ENCODE measurements at places on chromosomes 5 and 9.

- DNase-seq = no peak
These were observed 177.9 kb upstream of the FST start for GRCh38 chr5:53302529-53302928.

DNA sequence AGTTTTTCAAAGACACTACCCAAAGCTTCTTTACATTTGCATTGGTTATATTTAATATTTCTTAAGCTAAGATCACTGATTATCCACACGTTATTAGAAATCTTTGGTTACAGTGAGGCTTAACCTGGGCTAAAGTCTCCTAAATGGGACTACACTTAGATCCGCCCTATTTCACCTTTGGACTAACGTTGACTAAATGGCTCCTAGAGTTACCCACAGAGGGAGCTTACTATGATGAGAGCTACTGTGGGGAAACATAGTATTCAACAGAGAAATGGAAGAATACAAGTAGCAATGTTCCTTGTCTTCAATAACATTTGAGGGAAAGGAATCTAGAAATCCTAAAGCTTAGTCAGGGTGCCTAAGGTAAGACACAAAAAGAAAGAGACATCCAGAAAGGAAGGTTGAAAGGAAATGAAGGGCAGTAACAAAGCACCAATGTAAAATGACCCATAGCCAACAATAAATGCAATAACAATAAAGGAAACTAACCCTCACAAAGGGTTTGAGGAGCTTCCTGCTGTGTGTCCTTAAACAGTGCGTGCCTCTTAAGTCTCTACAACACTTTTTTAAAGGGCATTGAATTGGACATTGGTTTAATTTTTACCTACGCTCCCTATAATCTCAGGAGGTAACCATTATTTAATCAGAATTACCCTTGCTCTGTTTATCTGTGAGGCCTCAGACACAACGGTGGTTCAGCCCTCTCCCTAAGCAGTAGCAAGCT lies 217.1 kb downstream of the PJA2 start:
- DNase-seq = no peak

DNA sequence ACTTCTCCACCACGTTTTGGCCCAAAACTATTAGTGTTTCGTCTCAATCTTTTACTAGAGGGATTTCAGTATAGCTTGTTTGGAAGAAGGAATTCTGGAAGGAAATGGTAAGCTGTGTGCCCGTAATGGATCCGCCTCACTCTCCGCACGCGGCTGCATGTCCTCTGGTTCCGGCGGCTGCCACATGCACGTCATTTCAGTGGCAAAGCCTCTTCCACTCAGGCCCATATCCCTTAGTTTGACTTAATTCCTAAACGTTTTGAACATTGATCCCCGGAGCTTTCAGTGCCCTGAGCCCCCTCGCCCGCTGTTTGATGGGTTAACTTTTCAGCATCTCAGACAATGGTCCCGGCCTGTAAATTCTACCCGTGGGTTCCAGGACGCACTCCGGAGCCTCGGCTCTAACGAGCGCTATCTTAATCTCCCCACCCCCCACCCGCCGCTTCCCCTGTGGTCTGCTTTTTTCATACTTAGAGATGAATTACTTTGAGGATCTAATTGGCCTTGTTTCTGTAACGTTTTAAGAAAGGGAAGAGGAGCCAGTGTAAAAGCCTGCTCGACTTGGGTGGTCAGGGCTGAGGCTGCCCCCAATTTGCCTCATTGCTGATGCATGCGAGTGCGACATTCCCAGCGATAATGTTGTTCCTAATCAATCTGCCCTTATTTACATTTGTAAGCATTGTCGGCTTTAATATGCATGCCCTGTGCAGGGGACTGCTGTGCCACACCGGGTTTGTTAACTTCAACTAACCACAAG lies 4.6 kb downstream of the PTCH1 start:
- DNase-seq = no peak

DNA sequence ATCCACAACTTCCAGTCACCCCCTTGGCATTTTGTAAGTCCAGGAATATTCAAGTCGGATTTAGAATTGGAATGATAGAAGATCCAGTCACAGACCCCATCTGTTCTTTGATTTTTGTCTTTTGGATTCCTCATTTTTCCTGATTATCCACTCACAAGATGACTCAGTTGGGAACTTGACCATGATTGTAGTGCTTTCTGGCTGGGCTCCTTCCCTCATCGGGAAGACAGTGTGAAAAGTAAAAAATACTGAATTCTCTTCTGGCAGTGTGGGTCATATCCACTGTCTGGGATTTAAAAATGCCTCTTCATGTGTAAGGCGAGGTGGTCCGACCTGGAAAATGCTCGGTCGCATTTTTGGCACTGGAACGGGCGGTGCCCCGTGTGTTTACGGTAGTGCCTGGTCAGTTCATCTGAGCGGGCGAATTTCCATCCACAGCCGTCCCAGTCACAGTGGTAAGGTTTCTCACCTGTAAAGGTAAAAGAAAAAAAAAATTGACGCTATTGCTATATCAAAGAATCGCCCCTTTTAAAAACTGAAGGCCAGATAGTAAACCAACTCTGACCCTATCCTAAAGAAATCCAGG lies 4.0 kb downstream of the KLF4 start:
- no peak for DNase-seq

DNA sequence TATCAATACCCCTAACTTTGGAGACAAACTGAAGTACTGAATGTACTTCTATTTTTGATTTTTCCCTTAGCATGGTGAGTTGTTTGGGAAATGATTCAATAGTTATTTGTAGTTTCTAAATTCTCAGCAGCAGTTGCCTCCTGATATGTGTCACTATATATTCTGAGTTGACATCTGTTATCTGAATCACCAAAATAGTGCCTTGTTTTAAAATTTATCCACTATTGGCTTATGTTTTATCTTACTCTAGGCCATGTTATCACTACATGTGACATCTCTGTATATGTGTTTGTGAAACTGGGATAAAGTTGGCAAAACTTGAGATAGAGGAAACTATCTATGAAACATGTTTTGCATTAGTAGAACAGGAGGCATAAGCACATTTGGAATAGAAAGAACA lies 317.6 kb downstream of the TLE4 start:
- DNase-seq = no peak

- no peak for DNase-seq
These were observed 843 bp upstream of the FSTL4 start for GRCh38 chr5:133613184-133613583.

DNA sequence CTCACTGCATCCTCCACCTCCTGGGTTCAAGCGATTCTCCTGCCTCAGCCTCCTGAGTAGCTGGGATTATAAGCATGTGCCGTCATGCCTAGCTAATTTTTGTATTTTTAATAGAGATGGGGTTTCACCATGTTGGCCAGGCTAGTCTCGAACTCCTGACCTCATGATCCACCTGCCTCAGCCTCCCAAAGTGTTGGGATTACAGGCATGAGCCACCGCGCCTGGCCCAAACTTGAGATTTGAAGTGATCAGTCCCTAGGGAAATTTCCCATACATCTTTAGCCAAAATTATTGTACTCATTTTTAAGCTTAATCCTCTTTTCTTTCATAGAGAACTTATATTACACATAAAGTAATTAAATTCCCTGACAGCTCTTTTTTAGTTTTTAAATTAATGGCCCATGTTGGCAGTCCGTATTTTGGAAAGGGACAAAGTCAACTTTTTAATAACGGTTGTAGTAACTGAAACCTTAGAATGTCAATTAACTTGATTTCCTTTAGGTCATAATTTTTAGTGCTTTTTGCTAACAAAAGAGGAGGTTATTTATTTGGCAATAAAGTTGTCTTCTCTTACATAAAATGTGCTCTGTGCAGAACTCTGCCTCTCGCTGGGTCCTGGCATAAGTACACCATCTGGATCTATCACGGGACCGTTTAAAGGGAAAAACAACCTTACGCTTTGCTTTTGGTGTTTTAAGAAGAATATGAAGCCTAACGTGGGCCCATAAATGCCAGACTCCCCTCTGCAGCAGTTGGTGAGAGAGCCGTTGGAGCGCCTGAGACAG lies 142.3 kb upstream of the OTULINL start:
- no peak for DNase-seq

- no peak for DNase-seq
These were observed 58.0 kb downstream of the ADAMTS16 start for GRCh38 chr5:5198135-5198534.

DNA sequence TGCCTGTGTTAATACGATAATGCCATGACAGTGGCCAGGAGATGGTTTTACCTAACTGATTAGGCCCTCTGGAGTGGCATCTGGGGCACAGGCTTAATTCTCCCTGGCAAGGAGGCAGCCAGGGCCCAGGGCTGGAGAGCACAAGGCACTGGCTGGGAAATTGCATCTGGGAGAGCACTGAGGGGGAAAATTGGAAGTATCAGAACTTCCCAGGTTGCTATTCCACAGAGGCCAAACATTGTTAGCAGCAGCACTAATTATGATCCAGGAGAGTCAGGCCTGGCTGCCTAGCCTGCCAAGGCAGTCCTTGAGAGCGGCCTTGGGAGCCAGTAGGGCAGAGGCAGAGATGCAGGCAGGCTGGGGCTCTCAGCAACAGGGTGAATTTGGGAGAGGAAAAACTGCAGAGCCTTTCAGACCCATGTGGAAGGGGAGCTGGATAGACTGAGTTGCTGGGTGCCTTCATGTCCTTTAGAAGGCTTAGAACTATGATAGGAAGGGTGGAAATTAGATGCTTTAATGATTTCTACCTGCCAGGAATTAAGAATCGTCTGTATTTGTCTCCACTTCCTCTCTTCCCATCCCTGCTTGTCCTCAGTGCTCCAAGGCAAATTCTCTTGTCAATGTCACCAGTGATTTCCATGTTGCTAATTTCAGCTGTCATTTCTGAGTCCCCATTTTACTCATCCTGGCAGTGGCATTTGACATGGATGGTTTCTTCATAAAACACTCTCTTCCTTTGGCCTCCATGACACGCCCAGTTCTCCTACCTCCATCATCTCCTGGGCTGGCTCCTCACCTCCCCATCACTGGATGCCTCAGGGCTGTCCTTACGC lies 56.1 kb upstream of the HSPA9 start:
- no peak for DNase-seq

- DNase-seq = no peak
These were observed 102.7 kb upstream of the MIER3 start for GRCh38 chr5:57054671-57055070.

DNA sequence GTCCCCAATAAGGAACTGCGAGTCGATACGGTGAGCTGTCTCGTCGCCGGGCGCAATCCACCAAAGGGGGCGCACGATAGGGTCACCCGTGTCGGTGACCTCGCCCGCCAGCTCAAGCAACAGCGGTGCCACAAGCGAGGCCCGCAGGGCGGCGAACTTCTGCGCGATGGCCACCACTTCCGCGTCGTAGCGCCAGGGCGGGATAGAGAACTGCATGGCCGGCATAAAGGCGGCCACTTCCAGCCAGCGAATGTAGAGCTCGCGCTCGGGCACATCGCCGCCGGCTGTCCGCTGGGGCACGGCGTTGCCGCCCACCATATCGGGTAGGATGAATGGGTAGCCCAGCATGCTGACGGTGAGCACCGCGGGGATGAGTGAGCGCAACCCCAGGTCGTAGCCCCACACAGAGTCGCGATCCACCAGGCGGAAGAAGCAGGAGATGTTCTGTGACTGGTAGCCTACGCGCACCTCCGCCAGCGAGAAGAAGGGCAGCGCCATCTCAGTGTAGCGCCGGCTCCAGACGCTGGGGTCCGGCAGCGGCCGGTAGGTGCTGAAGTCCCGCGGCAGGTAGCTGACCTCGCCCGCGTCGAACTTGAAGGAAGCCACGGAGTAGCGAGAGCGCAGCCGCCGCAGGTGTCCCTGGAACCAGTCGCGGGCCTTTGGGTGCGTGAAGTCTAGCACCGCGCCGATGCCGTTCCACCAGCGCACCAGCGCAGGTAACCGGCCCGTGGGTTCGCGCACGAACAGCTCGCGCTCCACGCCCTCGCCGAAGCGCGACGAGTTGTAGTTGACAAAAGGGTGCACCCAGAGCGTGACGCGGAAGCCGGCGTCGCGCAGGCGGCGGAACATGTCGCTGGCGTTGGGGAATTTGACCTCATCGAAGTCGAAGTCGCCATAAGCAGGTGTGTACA lies 5.5 kb downstream of the MYORG start:
- DNase-seq = no peak

- no peak for DNase-seq
These were observed 23.3 kb upstream of the CPLANE1 start for GRCh38 chr5:37272511-37272910.

DNA sequence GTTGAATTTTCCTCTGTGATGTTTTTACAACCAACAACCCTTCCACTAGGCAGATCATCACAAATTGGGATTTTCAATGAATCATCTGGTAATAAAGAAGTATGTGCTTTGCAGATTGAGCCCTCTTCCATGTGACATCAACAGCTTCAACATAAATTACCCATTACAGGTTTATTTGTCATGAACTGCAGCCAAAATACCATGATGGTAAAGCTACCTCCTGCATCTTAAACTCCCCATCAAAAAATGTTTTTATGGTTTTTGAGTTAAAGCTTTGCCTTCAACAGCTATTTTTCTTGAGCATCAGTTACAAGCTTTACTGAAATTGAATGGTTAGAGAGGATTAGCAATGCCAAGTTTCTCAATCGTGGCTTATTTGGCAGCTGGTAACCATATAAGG lies 211.4 kb upstream of the TUSC1 start:
- no peak for DNase-seq

DNA sequence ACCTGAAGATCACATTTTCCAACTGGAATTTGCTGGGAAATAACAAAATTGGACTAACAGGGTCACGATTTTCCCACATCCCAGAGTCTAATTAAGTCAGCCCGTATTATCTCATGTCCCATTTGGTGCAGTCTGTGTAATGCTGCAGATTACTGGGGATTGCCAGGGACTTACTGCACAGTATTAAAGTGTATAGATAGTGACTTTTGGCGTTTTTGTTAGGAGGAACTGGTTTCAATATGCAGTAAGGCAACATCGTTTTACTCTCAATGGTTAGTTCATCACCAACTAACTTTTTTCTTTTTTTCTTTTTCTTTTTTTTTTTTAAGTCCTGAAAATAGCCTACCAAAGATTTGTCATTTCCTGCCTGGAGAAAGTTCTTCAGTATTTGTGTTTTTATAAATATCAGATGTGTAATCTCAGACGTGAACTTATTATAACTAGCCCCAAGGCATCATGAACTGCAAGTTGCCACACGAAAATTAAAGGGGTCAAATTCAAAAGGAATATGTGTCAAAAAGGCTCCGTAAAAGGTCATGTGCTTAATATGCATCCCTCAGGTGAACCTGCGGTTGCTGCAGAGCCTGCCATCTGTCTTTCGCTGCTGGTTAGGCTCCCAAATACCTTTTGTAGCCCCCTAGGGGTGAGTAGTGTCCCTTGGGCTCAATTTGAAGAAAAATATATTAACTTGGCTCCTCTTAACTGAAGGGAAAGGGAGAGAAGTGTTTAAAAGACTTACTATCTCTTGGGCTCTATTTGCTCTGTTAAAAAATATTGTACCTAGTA lies 176.7 kb upstream of the ADAMTSL1 start:
- no peak for DNase-seq

- DNase-seq = no peak
These were observed 22.6 kb downstream of the ASS1 start for GRCh38 chr9:130467316-130467715.
